ENCODE measurements at places on chromosomes 1 and 21.

- no peak for DNase-seq
Observed at GRCh38 chr1:17292299-17293160, 15.5 kb upstream of the PADI4 start.

DNA sequence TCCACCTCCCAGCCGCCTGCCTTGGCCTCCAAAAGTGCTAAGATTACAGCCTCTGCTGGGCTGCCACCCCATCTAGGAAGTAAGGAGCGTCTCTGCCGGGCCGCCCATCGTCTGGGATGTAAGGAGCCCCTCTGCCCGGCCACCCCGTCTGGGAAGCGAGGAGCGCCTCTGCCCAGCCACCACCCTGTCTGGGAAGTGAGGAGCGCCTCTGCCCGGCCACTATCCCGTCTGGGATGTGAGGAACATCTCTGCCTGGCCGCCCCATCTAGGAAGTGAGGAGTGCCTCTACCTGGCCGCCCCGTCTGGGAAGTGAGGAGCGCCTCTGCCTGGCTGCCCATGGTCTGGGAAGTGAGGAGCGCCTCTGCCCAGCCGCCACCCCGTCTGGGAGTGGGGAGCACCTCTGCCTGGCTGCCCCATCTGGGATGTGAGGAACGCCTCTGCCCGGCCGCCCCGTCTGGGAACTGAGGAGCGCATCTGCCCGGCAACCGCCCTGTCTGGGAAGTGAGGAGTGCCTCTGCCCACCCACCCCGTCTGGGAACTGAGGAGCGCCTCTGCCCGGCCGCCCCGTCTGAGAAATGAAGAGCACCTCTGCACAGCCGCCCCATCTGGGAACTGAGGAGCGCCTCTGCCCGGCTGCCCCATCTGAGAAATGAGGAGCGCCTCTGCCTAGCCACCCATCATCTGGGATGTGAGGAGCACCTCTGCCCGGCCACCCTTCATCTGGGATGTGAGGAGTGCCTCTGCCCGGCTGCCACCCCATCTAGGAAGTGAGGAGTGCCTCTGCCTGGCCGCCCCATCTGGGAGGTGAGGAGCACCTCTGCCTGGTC lies 137.8 kb upstream of the PALMD start:
- no peak for DNase-seq

DNA sequence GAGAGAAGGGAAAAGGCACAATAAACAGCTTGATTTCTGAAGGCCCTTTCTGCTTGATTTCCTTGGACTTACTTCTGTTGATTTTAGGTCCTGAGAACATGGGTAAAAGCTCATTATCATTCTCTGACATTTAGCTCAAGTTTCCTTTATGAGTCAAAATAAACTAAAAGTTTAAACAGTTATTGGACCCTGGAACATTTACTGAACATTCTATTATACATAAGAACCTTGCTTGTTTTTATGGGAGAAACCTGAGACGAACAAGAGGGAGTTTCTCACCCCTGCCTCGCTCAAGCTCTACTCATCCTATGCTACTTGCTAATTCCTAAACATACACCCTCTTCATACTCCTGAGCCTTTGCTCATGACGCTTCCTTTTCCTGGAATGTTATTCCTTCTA lies 538.3 kb upstream of the PKN2 start:
- DNase-seq = no peak

DNA sequence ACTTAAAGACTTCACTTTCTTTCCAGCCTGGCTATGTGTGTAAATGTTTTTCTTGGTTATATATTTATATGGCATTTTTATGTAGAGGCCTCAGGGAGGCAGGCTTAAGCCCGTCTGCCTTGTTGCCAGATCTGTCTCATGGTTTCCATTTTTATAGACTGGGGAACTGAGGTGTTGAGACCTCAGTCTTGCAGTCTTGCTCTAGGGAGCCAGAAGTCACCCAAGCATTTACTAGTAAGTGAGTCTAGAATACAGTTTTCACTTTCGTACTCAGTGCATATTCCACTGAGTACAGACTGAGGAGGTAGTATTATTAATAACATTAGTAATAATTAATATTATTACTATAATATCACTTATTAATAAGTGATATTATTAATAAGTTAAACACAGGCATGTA lies 161.4 kb downstream of the UCK2 start:
- DNase-seq = no peak

DNA sequence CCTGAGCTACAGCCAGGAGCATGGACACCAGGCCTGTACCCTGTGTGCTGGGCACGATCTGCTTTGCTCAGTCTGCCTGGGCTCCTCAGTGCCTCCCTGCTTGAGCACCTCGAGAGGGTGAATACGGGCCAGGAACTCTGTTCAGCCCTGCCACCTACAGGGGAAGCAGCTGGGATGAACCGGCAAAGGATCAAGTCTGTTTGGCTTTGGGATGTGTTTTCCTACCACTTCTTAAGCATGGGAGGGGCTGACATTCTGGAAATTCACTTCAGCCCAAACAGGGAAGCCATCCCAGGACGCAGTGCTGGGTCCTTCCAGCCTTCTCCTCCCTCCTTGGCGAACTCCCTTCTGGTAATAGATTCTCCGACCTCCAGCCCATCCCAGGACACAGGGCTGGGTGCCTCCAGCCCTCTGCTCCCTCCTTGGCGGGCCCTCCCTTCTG lies 55.8 kb upstream of the SELENON start:
- DNase-seq = no peak

Measured in Kasumi-1 (cell line).